ENCODE measurements at places on chromosomes 6 and 20.

- DNase-seq = peak; percentile 28
Observed at GRCh38 chr20:38434301-38434741, 807 bp downstream of the SNHG17 start.

DNA sequence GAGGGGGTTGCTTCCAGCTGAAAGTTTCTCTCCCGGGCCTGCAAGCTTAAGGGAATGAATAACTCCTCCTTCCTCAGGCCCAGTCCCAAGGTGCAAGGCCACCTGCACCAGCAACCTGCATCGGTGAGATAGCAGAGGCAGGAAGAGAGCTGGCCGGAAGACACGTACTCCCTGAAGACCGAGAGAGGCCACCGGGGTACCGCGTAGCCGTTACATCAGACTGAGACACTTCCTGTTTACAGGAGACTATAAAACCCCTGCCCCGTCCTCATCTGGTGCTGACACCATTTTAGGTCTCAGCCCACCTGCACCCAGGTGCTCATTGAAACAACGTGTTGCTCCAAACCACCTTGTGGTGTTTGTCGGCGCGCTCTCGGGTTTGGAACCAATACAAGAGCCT lies 60.5 kb upstream of the PRND start:
- no peak for DNase-seq

GRCh38 chr6:90369024-90369519 lies 72.4 kb upstream of the BACH2 start:
- DNase-seq = peak; percentile 49

DNA sequence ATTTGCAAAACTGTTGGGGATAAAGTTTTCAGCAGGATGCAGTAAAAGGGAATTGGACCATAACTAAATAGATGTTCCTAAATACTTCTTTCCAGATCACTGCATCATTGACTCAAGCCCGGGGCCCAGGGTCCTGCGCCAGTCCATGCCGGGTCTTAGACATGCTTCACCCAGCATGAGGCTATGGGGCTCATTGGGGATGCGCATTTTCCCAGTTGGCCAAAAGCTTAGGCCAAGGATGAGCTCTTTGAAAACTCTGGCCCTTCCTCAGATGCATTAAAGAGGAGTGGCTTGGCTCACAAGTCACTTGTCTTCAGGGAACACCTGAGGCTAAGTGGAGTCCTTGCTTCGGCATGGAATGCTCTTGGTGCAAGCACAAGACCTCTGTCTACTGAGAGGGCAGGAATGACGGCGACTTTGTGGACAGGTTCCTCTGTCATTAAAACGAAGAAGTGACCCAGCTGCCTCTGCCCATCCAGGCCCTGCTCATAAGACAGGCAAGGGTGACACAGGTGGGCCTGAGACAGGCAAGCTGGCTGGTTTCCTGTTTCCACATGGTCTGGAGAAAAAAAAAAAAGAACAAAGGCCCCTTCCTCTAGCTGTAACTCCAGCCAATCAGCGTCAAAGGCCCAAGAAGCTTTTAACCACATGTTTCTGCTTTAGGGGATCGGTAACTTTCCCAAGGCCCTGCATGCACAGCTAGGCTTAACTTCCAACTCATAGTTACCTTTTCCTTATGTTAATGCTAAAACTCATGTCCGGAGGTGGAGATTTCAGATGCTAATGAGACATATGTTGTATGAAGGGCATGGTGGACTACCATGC lies 81.4 kb upstream of the CDH4 start:
- DNase-seq = no peak

DNA sequence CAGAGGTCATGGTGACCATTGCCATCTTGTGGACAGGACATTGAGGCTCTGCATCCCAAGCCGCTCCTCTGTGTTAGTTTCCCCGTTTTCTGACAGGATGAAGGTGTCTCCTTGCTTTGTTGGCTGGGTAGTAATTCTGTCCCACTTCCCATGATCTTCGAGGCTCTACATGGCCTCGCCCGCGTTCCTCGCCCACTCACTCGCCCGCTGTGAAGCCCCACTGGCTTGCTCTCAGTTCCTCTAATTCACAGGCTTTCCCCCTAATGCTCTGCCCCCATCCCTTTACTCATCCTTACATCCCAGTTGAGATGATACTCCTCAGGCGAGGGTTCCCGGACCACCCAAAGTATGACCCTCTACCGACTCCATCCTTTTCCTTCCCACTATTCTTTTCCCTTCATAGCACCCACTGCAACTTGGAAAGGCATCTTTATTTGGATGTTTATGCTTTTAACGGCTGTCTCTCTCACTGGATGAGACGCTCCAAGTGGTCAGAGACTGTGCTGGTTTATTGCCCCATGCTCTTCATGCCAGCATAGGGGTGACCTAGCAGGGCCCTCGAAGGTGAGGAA lies 511 bp upstream of the SLC35B2 start:
- DNase-seq = no peak

- DNase-seq = no peak
Observed at GRCh38 chr6:165404697-165405096, 95.3 kb upstream of the C6orf118 start.

GRCh38 chr6:34383161-34383631 lies 9.3 kb downstream of the NUDT3 start:
- DNase-seq = peak; percentile 81

DNA sequence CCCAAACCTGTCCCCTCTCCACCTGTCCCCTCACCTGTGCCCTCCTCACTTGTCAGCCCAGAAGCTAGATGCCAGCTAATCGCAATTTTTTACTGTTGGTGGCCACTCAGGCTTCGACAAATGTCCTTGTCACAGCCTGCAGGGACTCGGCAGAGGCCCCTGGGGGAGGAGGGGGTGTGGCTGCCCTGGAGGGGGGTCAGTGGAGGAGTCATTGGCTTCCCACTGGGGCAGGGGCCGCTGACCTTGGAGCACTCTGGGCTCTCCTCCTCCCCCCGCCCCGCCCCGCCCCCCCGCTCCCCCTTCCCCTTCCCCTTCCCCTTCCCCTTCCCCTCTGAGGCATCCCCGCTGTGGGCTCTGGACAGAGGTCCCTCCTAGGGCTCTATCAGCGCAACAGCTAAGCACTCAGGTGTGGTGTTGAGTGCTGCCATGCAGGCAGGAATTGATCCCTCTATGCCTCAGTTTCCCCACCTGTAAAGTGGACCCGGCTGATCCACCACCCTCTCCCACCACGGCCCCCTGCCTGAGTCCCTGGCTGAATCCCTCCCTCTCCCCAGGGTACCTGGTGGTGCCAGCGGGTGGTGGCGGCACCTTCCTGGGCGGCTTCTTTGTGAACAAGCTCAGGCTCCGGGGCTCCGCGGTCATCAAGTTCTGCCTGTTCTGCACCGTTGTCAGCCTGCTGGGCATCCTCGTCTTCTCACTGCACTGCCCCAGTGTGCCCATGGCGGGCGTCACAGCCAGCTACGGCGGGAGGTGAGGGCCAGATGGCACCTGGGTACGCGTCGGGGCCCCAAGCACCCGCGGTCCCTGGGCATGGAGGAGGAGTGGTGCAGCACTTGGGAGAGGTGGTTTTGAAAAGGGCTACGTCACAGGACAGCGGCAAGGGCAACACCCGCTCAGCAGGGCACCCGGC lies 23.8 kb downstream of the SLCO4A1 start:
- no peak for DNase-seq

DNA sequence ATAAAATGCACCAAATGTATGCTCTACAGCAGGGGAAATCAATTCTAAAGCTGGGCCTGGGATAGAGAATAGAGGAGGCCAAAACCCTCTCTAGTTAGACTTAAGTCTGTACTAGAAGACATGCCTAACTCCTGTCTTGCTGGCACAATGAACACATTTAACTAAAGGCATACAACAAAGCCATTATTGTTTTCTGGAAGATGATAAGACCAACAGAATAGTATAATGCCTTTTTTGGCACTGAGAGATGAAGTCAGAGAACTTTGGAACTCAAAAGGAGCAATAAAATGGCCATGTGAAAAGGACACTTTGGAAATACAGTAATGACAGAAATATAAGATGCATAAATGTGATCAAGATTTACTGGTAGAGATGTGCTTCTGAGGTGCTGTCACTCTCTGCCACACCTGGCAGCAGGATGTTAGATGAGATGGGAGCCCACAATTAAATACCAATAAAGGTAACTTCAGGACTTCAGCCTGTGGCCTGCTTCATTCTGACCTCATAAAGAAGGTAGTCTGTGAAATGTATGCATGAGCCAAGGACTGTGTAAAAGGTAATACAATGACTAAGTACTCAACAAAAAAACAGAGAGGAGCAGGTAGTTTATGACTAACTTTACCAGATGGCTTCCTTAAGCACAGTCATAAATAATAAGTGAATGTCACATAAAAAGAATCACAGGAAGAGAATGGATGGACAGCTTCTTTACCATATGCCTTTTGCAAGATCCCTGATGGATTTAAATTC lies 333.4 kb downstream of the BCKDHB start:
- no peak for DNase-seq

- peak; percentile 23 for DNase-seq
Observed at GRCh38 chr6:24766680-24767462, 7.9 kb upstream of the GMNN start.

- DNase-seq = no peak
Observed at GRCh38 chr20:16123623-16124022, 449.6 kb downstream of the KIF16B start.

DNA sequence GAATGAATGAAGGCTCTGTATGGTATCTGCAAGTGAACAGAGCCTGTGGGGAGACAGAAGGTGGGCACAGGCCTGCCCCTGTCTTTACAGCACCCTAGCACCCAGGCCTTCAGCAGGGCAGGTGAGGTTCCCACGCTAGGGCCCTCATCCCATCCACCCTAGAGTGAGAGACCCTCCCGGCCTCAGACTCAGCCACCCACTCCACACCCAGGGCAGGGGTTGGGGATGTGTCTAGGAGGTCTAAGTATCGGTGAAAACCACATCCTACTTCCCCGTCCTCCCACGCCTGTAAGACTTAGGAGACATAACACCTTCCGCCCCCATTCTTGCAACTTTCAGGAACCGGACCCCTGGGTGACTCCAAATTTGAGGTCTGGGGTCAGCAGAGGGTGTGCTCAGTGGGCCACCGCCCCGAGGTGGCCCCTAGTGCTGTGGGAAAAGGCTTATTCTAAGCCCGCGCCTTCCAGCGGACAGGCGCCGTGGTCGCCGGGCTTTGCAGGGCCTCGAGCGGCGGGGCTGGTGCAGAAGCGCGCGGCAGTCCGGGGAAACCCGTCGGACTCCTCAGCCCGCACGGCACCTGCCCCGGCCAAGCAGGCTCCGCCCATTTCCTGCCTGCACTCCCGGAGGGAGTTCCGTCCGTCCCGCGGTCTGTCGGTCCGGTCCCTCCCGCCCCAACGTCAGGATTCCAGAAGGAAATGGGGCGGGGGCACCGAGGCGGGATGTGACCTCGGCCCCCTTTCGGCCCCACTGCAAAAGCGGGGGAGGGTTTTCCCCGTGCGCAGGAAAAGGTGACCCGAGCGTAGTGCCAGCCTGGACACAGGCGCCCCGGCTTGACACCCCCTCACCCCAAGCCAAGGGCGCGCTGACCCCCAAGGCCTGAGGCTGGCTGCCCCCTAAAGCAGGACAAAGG lies 868 bp downstream of the SAMD10 start:
- DNase-seq = peak; percentile 89

DNA sequence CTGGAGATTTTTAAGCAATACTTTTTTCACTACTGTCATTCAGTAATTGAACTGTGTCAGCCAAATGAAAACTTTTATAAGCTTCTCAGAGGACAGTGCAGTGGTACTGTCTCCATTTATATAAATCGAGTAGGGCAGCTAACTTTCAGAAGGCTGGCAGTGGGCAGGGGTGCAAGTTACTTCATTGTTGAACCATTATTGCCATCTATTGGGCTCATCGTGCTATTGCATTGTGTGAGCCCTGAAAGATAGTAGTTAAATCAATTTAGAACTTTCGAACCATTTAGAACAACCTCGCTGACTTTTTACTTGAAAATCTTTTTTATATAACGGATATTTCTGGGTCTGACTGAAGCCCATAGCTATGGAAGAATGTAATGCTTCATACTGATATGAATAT lies 347.8 kb upstream of the PLCB4 start:
- peak; percentile 72 for DNase-seq

DNA sequence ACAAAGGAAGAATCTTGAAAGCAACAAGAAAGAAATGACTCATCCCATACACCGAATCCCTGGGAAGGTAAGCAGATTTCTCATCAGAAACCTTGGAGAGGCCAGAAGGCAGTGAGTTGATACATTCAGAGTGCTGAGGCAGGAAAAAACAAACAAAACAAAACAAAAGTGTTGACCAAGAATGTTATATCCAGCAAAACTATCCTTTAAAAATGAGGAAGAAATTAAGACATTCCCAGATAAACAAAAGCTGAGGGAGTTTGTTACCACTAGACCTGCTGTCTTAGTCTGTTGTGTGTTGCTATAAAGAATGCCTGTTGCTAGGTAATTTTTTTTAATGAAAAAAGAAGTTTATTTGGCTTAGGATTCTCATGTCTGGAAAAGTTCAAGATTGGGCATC lies 33.7 kb upstream of the PPP1R3G start:
- DNase-seq = no peak

DNA sequence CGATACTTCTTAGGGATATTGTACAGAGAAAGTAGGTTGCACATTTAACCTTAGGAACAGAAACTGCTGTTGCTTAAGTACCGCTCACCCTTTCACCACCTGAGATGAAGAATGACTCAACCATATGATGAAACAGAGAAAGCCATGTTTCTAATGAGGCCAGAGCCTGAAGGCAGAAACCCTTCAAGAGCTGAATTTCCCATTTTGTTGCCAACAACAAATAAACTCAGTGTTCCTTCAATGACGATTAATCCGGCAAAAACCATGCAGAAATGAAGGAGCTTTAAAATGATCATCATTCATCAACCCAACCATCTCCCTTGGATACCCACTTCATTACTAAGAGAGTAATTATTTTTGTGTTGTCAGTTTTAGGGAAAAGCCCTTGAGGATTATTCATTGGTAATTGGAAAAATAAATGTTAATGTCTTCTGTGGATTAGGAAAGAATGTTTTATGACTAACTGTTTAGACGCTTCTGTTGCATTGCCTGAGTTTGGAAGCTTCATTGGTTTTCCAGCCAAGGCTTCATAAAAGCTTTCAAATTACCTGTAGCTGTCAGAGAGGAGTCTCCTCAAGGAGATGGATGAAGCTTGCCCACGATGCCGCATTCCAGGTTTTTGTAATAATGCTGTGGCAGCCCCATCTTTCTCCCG lies 112.1 kb upstream of the IYD start:
- no peak for DNase-seq

GRCh38 chr20:39109933-39110818 lies 148.0 kb downstream of the DHX35 start:
- DNase-seq = no peak

- DNase-seq = no peak
Observed at GRCh38 chr6:130831607-130832006, 4.4 kb downstream of the SMLR1 start.

DNA sequence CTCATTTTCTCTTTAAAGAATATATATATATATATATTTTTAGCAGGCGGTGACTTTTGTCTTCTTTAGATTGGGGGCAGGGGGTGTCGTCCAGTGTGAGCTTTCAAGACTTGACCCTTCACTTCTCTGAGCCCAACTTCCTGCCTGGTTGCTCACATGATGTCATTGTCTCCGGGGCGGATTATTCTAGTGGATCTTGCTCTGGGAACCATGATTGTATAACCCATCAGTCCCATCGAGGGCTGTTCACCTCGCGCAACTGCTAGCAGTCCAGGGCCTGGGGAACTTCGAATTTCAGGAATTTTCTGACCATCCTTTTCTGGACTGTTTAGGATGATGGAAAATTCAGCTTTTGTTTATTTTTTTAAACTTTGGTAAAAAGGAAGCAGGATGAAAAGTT lies 1.0 kb downstream of the IGF2R start:
- peak; percentile 73 for DNase-seq

Data from HAP-1 (cell line).